ENCODE measurements at places on chromosomes 4 and X.
A peak's percentile ranks its signal among the peaks of the same experiment; 100 is the strongest.

GRCh38 chr4:56186808-56187523 lies 200.3 kb downstream of the AASDH start:
- DNase-seq, result no peak

GRCh38 chr4:8191136-8191747 lies 7.8 kb upstream of the SH3TC1 start:
- DNase-seq, result peak; percentile 88

GRCh38 chr4:105170711-105171110 lies 24.0 kb downstream of the TET2 start:
- peak; percentile 45 for DNase-seq

- peak; percentile 17 for DNase-seq
These were observed 5.3 kb downstream of the IGFBP7 start for GRCh38 chr4:57104706-57105560.

DNA sequence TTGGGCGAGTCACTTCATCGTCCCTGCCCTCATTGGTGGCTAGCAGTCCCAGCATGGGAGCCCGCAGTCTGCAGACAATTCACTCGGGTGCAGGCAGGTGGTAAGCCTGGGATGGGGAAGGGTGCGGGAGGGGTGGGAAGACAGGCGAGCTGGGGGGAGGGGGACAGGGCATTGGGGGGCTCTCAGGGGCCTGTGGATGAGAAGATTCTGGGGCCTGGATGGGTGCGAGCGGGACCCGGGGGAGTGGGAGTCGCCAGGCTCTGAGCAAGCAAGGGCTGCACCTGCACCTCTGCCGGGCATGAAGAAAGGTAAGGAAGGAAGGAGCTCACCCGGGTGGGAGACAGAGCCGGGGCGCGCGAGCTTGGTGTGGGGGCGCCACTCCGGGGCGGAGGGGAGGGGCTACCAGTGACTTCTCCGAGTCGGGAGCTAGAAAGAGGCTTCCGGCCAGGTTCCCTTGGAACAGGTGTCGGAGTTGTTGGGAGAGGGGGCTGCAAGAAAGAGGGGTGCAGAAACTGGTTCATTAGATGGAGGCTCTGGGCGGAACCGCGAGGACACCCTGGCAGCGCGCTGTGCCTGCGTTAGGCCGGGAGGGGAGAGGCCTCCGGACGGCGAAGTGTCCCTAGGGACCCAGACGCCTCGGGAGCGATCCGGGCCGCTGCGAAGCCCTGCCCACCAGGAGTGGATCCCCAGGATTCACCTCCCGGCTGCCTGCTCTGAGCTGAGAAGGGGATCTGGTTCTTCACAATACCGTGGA lies 103.4 kb upstream of the PDLIM3 start:
- DNase-seq, result no peak

GRCh38 chrX:44099366-44099765 lies 126.2 kb upstream of the NDP start:
- peak; percentile 38 for DNase-seq

DNA sequence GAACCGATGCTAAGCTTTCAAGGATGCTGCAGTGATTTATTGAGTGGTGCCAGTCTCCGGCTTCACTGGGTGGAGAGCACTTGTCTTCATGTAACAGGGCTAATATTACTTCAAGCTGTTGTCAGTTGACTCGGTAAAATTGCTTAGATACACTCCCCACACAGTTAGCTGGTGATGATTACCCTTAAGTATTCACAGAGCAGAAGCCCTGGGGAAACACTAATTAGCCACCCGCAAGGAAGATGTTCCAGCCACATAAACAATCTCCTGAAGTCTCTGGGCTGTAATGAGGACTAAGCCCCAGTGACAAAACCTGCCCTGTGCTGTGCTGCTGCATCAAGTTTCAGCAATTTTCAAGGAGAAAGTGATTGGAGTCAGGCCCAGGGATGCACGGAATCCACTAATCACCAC lies 37.3 kb upstream of the GK2 start:
- DNase-seq, result no peak

- no peak for DNase-seq
These were observed 6.6 kb upstream of the CXXC4 start for GRCh38 chr4:104501290-104501689.

- DNase-seq, result no peak
These were observed 201.5 kb upstream of the FAM241A start for GRCh38 chr4:111943796-111944203.

GRCh38 chrX:72205706-72206105 lies 24.1 kb downstream of the PIN4 start:
- DNase-seq, result no peak

Measured in CD14-positive monocyte (primary cell).